ENCODE measurements at places on chromosomes 7 and 10.

DNA sequence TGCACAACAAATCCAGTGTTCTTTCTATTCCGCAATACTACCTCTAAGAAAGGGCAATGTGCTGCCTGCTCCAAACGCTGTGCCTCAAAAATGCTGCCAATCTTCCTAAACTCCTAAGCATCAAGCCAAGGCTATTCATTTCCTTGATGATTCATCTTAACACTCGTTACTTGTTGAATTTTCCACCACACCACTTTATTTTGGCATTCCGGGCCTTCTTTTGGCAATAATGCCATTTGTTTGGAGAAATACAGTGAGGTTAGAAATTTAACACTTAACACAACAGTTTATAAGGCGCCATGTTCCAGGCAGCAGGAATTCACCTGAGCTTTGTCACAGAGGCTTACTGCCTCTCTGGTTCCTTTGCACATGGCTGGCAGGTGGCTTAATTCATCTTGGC, 82.6 kb upstream of the ABCB5 start:
- peak; percentile 42 for DNase-seq

GRCh38 chr7:39197831-39198230, 220.1 kb downstream of the POU6F2 start:
- DNase-seq: no peak

DNA sequence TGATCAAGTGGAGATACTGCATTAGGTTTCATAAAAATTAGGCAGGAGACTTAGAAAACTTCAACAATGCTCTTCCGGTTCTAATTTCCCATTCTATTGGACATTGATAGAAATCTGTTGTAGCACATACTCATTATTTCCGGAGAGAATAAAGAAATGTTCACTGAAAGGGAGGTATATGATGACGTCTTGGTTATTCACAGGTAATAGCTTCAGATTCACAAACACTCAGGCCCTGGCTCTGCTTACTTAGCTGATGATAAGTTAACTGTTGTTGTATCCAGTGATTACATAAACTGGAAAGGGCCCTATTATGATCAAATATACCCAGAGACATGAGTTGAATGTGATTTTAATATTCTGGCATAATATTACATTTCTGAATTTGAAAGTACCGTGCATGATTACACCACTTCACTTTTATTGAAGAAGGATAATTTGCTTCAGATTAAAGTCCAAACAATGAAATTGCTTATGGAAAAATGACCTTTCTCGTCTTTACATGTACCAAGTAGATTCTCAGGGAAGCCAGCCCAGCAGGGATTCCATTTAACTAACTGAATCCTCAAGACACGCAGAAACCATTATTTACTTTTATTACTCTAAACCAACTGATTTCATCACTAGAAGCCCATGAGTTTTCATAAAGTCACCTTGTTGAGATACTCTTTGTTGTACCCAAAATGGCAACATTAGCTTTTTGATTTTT, 288.0 kb upstream of the PITRM1 start:
- DNase-seq: no peak

- DNase-seq: peak; percentile 18
These were observed 3.8 kb upstream of the DGKI start for GRCh38 chr7:137850571-137850970.

DNA sequence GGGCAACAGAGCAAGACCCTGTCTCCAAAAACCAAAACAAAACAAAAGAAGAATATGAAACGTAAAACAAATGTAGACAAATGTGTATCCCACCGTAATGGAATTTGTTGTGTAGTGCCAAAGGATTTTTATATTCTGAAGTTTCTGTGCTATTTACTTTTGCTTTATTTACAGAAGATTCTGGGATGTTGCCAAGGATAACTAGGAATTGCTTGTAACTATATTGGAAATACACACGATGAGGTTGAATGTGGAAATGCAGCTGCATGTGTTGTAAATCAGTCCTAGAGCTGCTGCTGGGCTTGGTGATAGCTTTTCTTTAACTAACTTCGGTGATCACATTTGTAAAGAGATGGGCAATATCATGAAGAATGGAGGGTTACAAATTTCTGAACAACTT, 39.5 kb downstream of the GALNT17 start:
- no peak for DNase-seq

Measured in HCEC 1CT (cell line).